Esophagus mucosa (tissue), 1 donor: ENCODE measurements at places on chromosomes 2 and 18. TPM values are rescaled to one million over a fixed set of nuclear protein-coding genes. Genes with fewer than 3 reads are reported as not detected.

Gene CABLES1
- 7.8 TPM for total RNA-seq

Gene MAP3K19
- total RNA-seq, result not detected

Gene TBC1D8
- total RNA-seq, result 17.8 TPM

Gene PCARE
- 0.08 TPM for total RNA-seq

Gene CAPN14
- total RNA-seq, result 191 TPM

Gene GAREM2
- total RNA-seq, result 0.68 TPM

Gene PRKAG3
- total RNA-seq, result not detected

- ATAC-seq, result no peak
Observed at GRCh38 chr2:143514413-143514812, 385.2 kb downstream of the ARHGAP15 start.

- ATAC-seq, result no peak
Observed at GRCh38 chr2:217326238-217327022, 466.6 kb upstream of the TNP1 start.

DNA sequence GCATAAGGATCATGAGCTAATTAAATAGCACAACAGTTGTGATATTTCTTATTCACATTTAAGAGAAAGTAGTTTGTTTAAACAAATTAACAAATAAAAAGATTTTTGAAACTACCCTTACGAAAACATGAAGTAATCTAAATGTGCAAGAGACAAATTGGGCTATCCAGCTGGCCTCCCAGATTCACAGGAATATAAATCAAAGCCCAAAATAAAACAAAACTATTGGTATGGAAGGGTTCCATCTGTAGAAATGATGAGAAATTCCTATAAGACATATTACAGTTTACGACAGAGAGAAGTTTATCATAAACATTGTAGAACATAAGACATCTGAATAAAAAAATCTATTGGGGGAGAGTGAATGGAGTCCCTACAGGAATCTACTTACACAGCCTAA, 1125.1 kb downstream of the TDRD15 start:
- no peak for ATAC-seq

GRCh38 chr2:74109551-74109950, 38.2 kb downstream of the BOLA3 start:
- no peak for ATAC-seq

- peak; percentile 87 for ATAC-seq
Observed at GRCh38 chr2:39437522-39438296, 624 bp upstream of the MAP4K3 start.

DNA sequence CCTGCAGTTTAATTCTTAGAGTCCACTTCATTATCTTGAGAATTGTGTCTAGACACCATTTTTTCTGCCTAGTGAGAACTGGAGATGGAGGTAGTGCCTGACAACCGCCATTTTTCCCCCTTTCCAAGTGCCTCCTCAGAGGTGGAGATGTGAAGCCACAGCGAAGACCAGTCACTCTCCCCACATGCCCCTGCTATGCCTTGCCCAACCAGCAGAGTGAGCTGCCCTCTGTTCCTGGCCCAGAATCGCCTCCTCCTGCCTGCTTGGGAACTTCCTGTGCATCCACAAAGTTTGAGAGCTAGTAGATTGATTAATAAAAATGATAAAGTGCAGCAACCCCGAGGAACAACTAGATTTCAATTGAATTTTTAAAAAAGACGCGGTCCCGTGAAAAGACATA, 123.3 kb downstream of the CLIP4 start:
- ATAC-seq, result peak; percentile 63

DNA sequence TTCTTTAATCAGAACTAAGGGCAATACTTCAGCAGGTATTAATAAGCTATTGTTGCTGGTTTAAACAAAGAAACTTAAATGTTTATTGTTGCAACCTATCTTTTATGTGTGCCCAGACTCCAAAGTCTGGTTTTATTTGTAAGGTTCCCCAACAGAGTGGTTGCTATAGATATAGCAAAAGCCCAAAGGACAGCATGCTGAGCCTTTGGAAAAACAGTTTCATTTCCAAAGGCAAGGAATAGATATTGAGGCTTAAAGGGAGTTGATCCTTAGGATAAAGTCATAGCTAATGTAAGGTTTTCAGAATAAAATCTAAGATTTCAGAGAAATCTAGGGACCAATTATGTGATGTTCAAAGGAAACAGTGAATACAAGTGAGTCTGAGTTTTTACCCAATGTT, 413.2 kb upstream of the SLC14A2 start:
- ATAC-seq, result no peak

GRCh38 chr2:15941871-15942710, 1.7 kb downstream of the MYCN start:
- ATAC-seq, result no peak

- ATAC-seq, result no peak
Observed at GRCh38 chr2:157849591-157849990, 26.5 kb downstream of the ACVR1 start.

DNA sequence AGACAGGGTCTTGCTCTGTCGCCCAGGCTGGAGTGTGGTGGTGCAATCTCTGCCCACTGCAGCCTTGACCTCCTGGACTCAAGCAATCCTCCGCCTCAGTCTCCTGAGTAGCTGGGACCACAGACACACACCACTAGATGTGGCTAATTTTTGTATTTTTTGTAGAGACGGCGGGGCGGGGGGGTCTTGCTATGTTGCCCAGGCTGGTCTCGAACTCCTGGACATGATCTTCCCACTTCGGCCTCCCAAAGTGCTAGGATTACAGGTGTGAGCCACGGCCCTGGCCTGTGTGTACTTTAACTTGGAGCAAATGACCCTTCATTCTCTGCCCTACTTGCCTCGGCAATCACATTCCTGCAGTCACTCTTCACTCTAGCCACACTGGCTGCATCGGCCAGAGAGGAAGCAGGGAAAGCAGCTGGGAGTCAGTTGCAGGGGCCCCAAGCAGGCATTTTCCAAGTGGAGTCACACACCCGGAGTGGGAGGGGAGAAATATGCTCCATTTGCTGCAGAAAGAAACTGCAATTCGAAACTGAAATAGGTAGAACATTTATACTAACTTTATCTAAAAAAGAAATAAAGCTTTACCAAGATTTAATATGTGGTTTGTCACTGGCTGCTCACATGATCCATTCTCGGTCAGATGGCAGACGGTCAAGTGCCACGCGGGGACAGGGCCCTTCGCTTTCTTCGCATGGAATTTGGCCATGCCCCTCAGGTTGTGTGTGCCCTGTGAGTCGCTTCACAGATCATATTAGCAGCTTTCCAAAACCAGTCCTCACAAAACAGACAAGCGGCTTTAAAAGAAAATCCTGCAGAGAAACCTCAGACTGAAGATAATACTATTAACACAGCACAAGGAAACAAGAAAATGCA, 37.1 kb downstream of the FAM161A start:
- ATAC-seq, result no peak

GRCh38 chr18:63888470-63889190, 1.1 kb downstream of the SERPINB2 start:
- peak; percentile 67 for ATAC-seq

- ATAC-seq, result no peak
Observed at GRCh38 chr2:201854221-201854801, 48.0 kb downstream of the CDK15 start.

DNA sequence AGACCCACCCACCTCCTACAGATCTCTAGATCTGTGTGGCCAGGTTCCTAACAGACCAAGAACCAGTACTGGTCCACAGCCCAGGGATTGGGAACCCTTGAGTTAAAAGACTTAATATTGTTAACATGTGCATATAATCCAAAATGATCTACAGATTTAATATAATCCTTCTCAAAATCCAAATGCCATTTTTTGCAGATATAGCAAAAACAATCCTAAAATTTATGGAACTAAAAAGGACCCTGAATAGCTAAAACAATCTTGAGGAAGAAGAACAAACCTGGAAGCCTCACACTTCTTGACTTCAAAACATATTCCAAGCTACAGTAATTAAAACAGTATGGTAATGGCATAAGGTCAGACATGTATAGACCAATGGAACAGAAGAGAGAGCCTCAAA, 206.9 kb upstream of the SIX2 start:
- ATAC-seq, result no peak

- ATAC-seq, result no peak
Observed at GRCh38 chr2:105896765-105897163, 152.1 kb downstream of the NCK2 start.

- ATAC-seq, result no peak
Observed at GRCh38 chr18:45834306-45834705, 8.8 kb downstream of the SIGLEC15 start.

DNA sequence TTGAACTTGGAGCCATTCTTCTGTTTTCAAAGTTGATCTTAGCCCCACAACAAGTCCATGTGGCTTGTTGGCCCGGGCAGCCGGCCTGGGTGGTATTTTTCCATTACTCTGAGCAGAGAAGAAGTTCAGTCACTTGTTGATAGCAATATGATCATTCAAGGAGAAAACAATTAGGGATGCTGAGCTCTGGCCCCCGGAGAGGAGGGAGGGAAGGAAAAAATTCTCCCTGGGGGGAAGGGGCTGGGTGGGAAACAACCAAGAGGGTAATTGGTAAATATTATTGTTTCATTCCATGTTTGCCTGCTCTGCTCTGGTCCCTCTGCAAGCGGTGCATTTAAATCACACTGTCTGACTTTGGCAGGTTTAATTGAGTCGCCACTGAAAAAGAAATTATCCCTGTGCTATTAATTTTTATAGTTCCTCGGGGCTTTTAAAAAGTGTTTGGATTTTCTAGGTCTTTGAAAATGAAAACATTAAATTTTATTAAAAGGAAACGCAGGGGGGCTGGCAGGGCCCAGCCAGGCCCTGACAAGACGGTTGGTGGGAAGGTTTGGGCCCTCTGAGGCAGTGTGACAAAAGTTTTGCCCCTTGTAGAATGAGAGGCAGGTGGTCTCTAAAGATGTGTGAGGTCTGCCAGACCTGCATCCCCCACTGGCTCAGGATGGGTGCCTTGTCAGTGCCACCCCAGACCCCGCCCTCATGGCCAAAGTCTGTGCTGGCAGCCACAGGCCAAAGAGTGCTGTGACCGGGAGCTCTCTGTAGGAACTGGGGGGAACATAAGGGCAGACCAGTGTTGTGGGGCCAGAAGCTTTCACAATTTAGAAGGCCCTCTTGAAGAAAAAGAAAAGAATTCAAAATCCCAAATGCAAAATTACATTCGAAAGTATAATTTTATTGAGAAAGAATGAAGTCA, 52.5 kb upstream of the SLC14A2 start:
- no peak for ATAC-seq

DNA sequence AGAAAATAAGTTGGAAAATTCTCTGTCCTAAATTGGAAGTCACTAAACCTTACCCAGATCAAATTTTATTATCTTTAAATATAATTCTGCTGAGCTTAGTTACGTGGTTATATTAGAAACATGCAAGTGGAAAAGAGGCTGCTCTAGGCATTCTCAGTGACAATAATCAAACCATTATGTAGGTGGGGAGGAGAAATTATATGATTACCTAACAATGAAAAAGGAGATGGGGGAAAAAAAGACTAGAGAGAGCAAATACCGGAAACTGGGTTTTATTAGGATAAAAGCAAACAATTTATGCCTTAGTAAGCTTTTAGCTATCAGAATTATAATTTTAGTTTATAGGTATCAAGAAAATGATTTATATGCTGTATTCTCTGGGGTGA, 53.2 kb downstream of the PHLPP1 start:
- no peak for ATAC-seq

DNA sequence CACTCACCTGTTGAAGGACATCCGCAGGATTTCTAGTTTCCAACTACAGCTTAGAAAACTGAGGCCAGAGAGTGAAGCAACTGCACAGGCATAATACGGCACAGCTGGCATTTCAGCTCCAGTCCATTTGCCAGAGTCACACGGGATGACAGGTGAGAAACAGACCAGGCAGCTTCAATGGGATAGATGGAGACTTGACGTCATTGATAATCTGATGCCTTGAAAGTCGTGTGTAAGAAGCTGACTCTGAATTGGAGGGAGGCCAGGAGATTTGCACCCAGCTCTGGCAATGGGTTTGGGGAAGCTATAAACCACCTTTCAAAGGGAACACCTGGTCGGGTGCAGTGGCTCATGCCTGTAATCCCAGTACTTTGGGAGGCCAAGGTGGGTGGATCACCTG, 12.4 kb upstream of the DNMT3A start:
- ATAC-seq, result no peak

GRCh38 chr2:69703189-69703588, 38.7 kb upstream of the ANXA4 start:
- no peak for ATAC-seq

GRCh38 chr2:98029718-98030222, 34.0 kb upstream of the TMEM131 start:
- ATAC-seq, result no peak

DNA sequence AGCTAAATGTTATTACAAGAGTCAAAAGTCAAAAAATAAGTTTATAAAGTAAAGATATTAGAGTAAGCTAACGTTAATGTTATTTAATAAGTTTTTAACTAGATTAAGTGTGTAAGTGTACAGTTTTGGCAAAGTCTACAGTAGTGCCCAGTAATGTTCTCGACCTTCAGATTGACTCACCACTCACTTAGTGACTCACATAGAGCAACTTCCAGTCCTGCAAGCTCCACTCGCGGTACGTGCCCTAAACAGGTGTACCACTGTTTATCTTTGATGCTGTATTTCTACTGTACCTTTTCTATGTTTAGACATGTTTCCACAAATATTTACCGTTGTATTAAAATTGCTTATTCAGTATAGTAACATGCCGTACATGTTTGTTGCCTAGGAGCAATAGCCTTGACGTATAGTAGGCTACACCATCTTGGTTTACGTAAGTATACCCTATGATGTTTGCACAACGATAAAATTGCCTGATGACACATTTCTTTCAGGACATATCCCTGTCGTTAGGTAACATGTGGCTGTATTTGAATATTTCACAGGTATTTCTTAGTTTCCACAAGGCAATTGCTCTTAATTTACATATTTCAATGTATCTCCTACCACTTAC, 1641.9 kb upstream of the PIK3C3 start:
- peak; percentile 77 for ATAC-seq

GRCh38 chr18:22108674-22109073, 60.7 kb upstream of the GATA6 start:
- ATAC-seq, result no peak

DNA sequence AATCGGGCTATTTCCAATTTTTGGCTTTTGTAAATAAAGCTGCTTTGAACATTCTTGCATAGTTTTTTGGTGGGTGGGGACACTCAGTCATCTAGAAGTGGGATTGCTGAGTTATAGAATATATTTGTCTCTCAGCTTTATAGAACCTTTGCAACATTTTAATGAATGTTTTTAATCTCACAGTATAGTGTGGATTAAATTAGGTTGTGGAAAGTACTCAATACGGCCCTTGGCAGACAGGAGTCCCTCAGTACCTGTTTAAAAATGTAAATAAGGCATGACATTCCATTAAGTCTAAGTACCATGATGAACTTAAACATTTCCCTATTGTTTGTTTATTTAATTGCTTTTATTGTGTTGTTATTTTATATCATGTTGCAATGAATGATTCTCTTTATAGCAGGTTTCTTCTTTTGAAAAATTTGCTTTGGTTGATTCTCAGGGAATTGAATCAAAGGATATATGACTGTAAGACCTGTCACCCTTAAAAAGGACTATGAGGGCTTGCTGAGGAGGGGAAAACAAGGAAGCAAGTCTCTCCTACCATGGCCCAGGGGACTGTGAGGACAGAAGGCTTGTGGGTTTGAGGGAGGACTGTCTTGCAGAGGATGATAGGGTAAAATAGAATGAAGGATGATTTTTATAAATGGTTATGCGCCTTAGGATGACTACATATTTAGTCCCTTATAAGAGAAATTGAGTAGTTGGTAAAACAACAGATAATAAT, 165.1 kb downstream of the RPIA start:
- no peak for ATAC-seq
